ENCODE measurements at places on chromosomes 7 and 10.

DNA sequence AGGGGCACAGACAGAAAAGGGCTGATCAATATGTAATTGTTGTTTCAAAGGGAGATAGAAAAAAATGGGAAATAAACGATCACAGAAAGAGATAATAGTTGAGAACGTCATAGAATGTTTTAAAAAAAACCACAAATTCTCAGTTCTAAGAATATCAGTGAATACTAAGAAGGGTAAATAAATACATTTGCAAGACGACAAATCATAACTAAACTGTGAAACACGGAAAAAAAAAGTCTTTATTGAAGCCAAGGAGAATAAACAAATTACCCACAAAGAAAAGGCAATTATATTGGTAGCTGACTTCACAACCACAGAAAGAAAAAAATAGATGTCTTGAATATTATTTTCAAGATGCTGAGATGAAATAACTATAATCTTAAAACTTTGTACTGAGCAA, 305.2 kb upstream of the STEAP1 start:
- DNase-seq: no peak

DNA sequence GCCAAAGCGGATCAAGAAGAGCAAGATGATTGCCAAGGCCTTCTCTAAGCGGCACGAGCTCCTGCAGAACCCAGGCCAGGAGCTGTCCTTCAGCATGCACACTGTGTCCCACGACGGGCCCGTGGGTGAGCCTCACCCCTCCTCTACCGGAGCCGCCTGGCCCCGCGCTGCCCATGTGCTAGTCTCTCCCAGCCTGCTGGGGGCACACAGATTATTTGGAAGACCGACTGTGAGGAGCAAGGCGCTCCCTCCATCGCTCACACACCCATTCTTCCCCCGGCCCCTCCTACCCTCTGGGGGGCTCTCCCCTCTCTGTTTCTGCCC, 13.9 kb upstream of the AHCYL2 start:
- no peak for DNase-seq

GRCh38 chr7:131039355-131039762, 288.3 kb upstream of the MKLN1 start:
- peak; percentile 53 for DNase-seq

GRCh38 chr7:140557809-140558518, 78.7 kb upstream of the MKRN1 start:
- no peak for DNase-seq

DNA sequence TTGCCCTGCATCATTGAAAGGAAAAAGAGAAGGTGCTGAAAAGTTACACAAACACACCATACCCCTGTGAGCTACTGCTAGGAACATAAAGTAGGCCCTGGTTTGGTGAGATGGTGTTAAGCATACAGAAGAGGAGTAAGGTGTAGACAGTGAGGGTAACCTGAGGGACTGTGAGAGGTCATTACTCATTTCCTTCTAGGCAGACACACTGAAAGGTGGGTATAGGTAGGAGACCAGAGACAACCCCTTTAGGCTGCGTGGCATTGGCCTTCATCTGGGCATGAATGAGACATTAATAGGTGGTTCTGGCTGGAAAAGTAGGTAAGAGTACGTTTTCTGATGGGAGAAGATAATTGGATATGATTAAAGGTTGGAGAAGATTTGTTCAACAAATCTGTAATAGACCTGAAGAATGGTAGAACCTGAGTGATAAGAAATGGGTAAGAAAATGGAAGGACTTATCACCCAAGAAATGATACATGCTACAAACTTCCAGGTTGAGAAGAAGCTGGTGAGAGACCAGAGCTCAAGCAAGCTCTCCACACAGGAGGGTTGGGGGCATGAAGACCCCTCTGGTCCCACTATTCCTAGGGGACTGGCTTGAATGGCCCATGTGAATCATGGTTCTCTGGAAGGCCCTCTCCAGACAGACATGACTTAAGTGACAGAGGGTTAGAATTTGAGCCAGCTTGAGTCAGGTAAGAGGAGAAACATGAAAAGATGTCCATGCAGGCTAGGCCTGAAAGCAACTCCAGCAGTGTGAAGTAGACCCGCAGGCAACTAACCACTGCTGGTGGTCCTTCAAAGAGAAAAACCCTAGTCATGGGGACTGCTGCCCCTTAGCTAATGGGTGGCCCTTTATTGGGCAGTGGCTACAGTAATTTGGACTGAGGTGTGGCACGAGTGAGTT, 3.8 kb downstream of the COMTD1 start:
- no peak for DNase-seq

DNA sequence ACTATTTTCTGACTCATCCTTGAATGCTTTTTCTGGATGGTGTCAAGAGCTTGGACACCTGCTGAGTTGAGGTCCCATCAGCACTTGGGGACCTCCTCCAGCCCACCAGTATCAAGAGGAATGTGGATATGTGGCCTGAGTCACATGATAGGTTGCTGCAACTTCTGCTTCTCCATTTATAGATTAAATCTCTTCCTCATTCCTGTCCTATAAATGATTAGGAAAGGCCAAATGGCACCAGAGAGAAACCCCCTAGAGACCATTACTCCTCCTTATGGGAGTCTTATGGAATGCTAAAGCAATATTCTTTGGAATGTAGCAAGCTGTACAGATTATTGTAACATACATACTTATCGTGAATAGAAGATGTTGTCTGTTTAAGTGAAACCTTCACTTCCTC, 85.6 kb downstream of the NEUROD6 start:
- peak; percentile 37 for DNase-seq

DNA sequence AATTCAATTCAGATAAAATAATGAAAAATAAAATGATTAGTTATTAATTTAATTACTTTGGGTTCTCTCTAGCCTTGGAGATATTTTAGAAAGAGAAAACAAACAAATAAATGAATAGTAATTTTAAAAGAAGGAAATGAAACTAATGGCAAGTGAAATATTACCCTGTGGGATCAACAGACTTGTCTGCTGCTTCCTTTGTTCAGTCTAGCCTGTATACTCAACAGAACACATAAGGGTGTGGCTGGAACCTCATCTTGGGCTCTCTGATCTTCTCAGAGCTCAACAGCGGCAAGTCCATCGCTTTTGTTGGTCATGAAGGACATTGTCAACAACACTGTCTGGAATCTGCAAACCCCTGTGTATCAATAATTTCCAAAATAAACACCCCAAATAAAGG, 904.9 kb downstream of the IPMK start:
- no peak for DNase-seq

Measured in A673 (cell line).